ENCODE measurements at places on chromosomes 12 and 14.

DNA sequence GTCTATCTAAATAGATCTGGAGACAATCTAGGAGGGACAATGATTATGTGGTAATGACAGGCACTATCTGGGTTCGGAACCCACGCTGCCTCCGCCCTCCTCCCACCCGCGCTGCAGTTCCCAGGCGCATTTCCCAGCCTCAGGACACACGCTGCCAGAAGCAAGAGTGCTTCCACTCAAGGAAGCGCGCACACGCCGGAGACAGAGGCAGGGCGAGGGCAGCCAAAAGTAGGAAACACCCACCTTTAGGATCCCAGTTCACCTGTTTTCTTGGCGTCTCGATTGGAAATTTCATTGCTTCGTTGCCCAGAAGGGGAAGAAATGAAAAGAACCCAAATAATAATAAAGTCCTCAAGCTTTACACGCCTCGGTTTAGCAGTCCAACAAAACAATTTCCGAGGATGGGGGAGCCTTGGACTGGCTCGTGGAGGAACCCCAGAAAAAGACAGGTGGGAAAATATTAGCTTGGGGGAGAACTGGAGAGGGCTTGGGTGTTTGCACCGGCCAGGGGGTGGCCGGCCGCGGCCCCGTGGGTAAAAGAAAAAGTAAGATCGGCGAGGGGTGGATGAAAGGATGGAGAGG, 474 bp downstream of the KCNK10 start:
- no peak for DNase-seq

DNA sequence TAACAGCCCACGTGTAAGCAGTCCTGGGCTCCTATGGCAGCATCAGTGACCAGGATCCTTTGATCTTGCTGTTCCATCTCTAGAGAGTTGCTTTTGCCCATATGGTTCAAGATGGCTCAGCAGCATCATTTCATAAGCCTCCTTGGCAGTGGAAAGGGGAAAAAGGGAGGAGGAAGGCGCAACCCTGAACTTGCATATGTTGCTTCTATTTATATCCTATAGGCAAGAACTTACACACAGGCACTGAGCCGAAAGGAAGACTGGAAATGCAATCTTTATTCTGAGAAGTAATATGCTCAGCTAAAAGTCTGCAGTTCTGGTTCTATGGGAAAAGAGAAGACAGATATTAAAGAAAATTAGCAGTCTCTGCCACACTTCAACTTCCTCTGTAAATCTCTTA, 167.7 kb upstream of the PLXNC1 start:
- no peak for DNase-seq

DNA sequence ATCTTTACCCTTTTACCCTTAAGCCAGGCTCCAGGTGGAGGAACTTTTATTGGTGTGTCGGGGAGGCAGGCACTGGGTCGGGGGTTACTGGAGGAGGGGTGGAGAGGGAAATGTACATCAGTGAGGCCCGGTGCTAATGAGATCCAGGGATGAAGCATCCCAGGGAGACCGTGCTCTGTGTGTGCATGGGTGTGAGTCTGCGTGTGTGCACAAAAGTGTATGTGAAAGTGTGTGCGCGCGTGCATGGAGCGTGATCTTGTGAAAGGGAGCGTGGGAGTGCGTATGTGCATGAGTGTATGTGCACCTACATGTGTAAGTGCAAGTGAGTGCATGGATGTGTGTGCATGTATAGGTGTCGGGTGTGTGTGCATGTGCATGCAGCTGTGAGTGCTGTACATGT, 55.3 kb downstream of the AACS start:
- no peak for DNase-seq

GRCh38 chr12:113537751-113538087, 66.0 kb upstream of the LHX5 start:
- DNase-seq = no peak

DNA sequence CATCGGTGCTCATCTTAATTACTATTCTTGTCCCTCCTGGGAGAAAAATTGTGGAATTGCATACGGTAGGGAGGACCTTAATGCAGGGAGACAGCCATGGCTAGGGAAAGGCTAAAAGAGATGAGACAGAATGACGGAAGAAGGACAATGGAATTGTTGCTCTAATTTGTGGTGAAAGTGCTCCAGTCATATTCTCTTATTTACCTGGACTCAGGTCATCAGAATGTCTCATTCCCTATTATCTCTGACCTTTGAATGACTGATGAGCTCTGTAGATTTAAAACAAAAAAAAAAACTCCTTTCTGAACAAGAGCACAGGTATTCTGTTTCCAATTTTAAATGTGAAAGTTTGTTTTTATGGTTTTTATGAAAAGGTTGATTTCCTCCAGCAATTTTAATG, 8.6 kb upstream of the EPS8 start:
- no peak for DNase-seq

DNA sequence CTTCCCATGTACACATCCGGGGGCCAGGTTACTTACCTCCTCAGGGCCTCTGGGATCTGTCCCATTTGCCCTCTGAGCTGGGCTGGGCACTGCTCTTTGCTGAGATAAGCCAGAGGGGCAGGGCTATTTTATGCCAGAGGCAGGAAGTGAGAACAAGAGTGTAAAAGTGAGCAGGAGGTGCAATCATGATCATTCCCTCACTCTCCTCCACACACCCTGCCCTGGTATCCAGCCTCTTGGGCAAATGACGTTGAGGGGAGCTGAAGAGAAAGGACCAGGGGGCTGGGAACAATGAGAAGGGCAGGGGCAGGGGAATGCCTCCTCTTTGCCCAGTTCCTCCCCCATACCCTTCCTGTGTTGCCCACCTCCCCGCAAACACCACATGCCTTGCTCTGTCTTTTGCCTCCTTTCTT, 4.2 kb downstream of the LPAR5 start:
- DNase-seq = no peak

- DNase-seq = peak; percentile 43
These were observed 539.3 kb upstream of the TBX3 start for GRCh38 chr12:115223322-115223721.

- no peak for DNase-seq
These were observed 8.1 kb downstream of the GAPDH start for GRCh38 chr12:6542209-6543009.

DNA sequence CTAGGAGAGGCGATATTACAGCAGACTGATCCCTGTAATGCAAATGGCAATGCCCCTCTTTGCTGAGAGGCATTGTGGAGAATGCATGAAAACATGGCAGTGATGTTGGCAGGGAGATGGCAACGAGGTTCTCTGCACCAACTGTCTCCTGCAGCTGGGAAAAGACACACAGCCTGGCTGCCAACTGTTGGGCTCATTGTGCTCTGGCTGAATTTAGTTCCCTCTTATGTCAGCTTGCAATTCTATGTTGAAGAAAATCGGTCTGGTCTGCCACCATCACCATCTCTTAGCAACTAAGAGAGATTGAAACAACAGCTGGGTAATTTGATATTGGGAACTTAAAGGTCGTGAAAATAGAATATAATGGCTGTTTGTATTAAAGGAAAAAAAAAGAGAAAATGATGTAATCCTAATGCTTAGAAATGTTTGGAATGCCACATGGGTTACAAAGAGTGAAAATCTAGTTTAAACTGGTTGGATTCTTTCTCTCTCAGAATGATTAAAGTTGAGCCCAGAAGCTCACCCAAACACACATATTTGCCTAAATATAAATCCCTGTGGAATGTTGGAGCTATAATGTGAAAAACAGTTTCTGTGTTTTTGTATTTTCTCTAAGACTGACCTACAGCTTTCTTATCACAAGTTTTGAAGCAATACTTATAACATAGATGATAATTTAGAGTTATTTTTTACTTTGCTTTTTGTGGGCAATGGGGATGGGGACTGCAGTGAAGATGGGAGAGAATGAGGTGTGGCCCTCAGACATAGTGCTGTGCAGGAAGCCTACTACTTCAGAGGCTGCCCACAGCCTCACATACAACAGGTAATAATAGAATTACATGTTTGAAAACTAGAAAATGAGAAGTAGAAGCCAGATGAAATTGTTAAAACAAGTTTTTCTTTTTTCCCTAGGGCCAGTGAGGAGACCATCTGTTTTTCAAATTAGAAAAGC, 143.7 kb downstream of the AKAP6 start:
- peak; percentile 84 for DNase-seq

DNA sequence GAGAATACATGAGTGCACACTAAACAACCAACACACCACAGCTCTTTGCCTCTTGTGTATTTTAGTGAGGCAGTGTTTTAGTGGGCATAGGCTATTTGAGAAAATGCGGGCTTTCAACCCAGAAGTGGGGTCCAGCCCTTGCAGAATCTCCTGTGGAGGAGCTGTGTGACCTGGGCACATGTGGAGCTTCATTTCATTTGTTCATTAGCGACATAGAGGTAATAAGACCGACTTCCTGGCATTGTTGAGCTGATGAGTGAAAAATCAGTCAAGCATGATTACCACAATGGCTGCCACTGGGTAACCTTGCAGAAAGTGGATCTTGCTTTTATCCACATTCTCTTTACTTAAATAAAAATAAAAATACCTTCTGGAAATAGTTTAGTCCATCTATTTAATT, 923.5 kb downstream of the BCL11B start:
- DNase-seq = no peak

DNA sequence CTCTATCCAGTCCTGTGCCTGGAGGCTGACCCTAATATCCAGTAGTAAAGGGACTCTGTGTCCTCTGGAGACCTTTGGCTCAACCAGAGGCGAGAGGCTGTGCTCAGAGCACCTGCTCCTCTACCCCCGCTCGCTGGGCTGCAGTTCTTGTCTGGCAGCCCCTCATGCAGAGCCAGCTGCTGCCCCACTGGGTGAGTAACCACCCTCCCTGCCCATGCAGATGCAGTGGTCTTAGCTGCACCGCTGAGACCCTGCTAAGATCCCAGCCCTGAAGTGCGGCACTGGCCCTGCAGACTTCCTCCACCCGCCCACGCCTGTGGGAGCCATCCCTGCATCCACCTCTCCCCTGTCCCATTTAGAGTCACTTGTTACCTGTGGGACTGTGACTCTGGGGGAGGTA, 347.5 kb upstream of the SFSWAP start:
- no peak for DNase-seq

GRCh38 chr12:106291342-106291741, 11.2 kb upstream of the TCP11L2 start:
- DNase-seq = no peak

GRCh38 chr14:76467711-76468155, 91.8 kb downstream of the ESRRB start:
- no peak for DNase-seq

DNA sequence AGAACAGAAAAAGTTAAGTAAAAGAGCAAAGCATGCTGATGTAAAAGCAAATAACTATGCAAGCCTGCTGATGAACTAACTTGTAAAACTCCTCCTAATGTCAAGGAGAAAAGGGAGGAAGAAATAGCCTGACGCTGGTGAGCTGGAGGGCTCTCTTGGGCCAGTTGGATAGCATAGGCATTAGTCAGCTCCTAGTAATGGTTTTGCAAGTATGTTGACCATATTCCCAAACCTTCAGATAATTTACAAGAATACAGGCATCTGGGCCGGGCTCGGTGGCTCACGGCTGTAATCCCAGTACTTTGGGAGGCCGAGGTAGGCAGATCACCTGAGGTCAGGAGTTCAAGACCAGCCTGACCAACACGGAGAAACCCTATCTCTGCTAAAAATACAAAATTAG, 871.4 kb downstream of the C12orf50 start:
- DNase-seq = peak; percentile 81

DNA sequence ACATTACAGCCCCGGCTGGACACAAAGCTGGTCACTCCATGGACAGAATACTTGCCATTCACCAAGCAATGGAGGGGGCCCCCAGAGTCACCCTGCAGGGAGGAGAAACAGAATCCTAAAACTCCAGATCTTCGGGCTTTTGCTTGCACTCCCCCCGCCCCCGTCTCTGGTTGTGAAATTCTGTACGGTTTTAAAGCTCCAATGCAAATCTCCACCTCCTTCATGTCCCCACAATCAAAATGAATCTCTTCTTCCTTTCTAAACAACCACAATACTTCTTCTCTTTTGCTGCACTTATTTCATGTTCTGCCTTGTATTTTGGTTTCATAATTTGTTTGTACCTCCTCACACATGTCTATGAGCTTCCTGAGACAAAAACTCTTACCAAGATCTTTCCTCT, 5.8 kb upstream of the BIN2 start:
- DNase-seq = no peak

- no peak for DNase-seq
These were observed 51.8 kb downstream of the ZNF664 start for GRCh38 chr12:124024776-124025175.

GRCh38 chr12:65903691-65904383, 79.6 kb downstream of the HMGA2 start:
- no peak for DNase-seq

DNA sequence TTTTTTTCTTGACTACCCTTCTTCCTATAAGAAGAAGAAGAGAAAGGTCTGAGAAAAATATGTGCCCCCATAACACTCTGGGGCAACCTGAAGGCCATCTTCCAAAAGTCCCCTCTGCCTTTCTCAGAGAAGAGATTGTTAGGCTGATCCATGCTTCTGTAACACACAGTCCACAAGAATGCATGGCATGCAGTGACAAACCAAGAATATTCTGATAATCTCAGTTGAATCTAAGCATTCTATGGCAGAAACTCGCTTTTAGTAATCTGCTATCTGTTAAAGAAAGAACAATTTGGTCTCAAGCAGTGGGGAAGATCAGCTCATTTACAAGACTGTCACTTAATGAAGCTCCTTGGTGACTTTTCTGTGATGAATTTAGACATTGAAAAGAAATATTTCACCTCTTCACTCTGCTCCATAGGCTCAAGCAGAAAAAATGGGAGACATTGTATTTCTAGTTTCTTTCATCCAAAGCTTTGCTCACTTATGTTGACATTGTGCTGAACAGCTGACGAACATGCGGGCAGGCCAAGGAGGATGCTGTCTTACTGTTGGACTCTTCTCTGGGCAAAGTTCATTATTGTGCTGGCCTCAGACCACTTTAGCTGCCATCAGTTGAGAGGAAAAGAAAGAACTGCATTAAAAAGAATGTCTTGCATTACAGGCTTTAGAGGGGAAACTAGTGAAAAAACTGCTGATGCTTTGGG, 957.1 kb downstream of the DIO2 start:
- DNase-seq = peak; percentile 25

DNA sequence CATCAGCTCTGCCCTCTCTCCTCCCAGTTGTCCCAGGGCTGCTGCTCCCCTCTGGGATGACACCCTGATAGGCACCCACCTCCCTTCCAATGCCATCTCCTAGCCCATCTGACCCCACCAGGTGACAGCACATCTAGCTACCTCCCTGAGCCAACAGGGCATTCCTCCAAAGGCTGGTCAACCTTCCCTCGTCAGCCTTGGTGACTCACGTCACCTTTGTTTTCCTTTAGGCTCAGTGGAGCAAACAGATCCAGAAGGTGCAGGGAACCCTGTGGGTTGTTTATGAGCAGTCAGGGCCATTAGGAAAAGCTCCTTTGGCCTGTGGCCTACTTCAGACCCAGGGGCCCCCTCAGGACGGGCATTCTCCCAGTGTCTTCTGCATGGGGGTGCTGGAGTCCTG, 32.4 kb downstream of the PIGH start:
- DNase-seq = no peak

GRCh38 chr12:27762757-27763156, 17.3 kb upstream of the KLHL42 start:
- DNase-seq = no peak

Data from fibroblast of skin of left quadriceps (primary cell).